ENCODE measurements at places on chromosomes 7 and 10. TPM values are rescaled to one million over a fixed set of nuclear protein-coding genes. Genes with fewer than 3 reads are reported as not detected.

GNAT3 gene
- total RNA-seq: not detected

MACROH2A2 gene
- total RNA-seq: 11.3 TPM

LIPJ gene
- not detected for total RNA-seq

SLC13A1 gene
- not detected for total RNA-seq

PNLIPRP3 gene
- total RNA-seq: not detected

FBXO24 gene
- under 0.01 TPM for total RNA-seq
